ENCODE measurements at places on chromosomes 2 and 18. TPM values are rescaled to one million over a fixed set of nuclear protein-coding genes. Genes with fewer than 3 reads are reported as not detected.

Gene RAB27B
- 1.3 TPM for total RNA-seq

Gene ASB18
- total RNA-seq, result not detected

Gene G6PC2
- not detected for total RNA-seq

Gene ATP6V1B1
- total RNA-seq, result 0.94 TPM

Gene GALNT5
- total RNA-seq, result 73.1 TPM

Gene TSPYL6
- total RNA-seq, result not detected

Gene FABP1
- not detected for total RNA-seq

Gene SLC4A5
- total RNA-seq, result not detected

Gene MRPS5
- 88.3 TPM for total RNA-seq

Gene RFX8
- 2.8 TPM for total RNA-seq

Gene CTDP1
- 21.9 TPM for total RNA-seq

Gene COL4A4
- total RNA-seq, result 6.8 TPM

Gene LHCGR
- total RNA-seq, result not detected

Gene HOXD13
- not detected for total RNA-seq

Gene SPC25
- not detected for total RNA-seq

Gene PSMD1
- total RNA-seq, result 184 TPM

Gene CDH2
- total RNA-seq, result 337 TPM

Gene MEX3C
- total RNA-seq, result 29.3 TPM

Gene DAW1
- 9.5 TPM for total RNA-seq

Gene MTA3
- total RNA-seq, result 23.6 TPM

Gene SCYGR7
- not detected for total RNA-seq

Measured in smooth muscle cell of the coronary artery (primary cell).